ENCODE measurements at places on chromosomes 13 and 19.

- no peak for DNase-seq
Measured at GRCh38 chr19:50465986-50466705, 10.2 kb upstream of the EMC10 start.

DNA sequence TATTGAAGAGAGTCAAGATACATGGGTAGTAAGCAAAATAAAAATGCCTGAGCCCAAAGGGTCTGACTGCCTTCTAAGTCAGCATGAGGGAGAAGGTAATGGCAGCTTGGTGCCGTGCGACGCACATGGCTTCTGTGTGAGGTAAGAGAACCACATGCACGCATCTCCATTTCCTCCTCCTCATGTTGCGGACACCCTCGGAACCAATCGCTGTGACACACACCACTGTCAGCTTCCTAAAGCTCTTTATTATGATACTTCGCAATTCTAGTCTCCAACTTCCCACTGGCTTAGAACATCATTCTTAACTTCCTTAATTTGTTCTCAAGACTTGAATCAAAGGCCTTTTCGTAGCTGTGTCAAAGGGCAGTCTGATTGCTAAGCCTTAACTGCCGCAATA, 170.1 kb downstream of the OXGR1 start:
- DNase-seq: no peak

- no peak for DNase-seq
Measured at GRCh38 chr13:74623761-74624160, 489.6 kb upstream of the KLF12 start.

DNA sequence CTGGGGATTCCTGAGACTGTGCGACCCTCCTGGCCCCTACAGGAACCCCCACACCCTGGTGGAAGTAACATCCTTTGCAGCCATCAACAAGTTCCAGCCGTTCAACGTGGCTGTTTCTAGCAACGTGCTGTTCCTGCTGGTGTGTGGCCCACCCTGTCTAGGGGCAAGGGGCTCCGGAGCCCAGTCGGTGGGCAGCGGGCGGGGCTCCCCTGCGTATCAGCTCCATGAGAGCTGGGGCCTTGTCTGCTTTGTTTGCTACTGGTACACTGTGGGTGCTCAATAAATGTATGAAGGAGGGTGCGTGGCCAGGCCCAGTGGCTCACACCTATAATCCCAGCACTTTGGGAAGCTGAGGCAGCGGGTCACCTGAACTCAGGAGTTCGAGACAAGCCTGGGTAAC, 10.9 kb downstream of the MPND start:
- no peak for DNase-seq

DNA sequence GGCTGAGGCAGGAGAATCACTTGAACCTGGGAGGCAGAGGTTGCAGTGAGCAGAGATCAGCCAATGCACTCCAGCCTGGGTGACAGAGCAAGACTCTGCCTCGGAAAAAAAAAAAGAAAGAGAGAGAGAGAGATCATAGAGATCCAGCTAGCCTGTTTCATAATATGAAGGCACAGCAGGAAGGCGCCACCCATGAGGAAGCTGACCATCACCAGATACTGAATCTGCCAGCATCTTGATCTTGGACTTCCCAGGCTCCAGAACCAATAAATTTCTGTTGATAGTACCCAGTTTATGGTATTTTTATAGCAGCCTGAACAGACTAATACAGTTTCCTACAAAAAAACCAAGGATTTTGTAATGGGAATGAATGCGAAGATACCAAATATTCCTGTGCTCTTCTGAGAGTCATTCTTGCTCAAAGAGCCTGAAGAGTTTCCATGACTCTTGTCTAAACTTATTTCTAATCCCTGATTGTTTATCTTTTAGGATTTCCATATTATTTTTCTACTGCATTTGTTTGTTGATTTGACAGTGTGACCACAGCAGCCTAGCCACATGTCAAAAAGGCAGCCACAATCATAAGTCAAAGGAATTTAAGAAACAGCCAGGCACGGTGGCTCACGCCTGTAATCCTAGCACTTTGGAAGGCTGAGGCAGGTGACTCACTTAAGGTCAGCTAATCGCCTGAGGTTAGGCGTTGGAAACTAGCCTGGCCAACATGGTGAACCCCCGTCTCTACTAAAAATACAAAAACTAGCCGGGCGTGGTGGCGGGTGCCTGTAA, 37.7 kb upstream of the PDCD5 start:
- DNase-seq: no peak

DNA sequence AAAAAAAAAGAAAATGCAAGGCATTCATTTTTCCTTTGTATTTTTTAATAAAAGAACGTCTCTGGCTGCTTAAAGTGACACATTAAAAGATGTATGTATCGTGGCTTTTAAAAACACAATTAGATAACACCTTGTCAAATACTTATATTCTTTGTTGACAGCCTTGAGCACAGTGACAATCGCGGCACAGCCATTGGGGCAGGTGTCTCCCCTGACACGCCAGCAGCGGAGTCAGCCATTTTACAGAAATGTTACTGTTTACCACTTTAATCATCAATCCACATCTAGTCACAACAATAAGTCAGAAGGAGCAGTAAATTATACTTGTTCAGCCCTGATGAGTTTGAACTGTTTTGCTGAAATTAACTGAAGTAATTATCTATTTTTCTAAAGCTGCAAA, 224.1 kb downstream of the ZNF536 start:
- DNase-seq: no peak

DNA sequence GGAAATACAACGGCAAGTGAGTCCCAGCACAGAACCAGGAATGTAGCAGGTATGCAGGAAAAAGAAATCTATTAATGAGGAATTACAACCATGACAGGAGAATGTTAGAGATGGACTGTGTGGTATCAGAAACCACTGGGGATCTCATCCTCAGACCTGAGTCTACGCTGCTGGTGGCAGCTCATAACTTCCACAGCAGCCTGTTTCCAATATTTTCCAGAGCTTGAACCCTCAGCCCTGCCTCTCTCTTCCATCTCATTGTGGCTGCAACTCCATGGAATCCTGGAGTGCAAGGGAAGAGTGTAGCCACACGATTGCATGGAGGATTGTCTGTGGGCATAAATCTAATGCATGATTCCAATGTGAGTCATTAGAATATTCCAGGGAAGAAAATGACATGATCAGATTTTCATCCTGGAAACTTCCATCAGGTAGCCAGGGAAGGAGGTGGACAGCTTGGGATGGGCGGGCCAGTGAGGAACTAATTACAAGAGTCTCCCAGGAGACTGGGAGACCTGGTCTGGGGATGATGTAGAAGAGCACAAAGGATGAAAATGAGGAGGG, 14.9 kb downstream of the PLA2G4C start:
- no peak for DNase-seq
